Stimulated activated CD4-positive, alpha-beta T cell treated with anti-CD3 and anti-CD28 coated beads, TNF-alpha, amount 100 ng/mL, for 4 hours (primary cell): ENCODE measurements at places on chromosomes 16 and 17.

DNA sequence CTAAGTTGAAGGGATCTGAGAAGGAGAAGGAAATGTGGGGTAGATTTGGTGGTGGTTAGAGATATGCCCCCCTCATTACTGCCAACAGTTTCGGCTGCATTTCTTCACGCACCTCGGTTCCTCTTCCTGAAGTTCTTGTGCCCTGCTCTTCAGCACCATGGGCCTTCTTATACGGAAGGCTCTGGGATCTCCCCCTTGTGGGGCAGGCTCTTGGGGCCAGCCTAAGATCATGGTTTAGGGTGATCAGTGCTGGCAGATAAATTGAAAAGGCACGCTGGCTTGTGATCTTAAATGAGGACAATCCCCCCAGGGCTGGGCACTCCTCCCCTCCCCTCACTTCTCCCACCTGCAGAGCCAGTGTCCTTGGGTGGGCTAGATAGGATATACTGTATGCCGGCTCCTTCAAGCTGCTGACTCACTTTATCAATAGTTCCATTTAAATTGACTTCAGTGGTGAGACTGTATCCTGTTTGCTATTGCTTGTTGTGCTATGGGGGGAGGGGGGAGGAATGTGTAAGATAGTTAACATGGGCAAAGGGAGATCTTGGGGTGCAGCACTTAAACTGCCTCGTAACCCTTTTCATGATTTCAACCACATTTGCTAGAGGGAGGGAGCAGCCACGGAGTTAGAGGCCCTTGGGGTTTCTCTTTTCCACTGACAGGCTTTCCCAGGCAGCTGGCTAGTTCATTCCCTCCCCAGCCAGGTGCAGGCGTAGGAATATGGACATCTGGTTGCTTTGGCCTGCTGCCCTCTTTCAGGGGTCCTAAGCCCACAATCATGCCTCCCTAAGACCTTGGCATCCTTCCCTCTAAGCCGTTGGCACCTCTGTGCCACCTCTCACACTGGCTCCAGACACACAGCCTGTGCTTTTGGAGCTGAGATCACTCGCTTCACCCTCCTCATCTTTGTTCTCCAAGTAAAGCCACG is 28.3 kb downstream of the STH start:
- DNase-seq, result no peak

DNA sequence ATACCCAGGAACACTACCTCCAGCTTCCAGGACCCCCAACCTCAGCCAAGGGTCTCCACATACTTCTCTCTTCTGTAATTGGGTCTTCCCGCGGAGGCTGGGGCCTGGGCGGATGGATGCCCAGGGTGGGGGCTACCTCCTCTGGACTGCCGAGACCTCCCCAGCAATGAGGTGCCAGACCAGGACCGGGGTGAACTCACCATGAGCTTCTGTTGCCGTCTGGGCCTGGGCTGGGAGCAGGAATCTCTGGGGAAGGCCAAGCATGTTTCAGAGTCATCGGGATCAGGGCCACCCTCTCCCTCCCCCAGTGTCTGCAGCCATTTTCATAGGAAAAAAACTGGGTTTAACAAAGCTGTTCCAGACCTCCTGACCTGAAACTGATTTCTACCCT is 10.3 kb upstream of the BAHCC1 start:
- DNase-seq, result no peak

- DNase-seq, result no peak
Observed at GRCh38 chr17:48530887-48531272, at the start of gene HOXB1. TSS of gene HOXB1 (minus strand) at chr17:48531011. CDS start at chr17:48530904, 107 bp downstream.

DNA sequence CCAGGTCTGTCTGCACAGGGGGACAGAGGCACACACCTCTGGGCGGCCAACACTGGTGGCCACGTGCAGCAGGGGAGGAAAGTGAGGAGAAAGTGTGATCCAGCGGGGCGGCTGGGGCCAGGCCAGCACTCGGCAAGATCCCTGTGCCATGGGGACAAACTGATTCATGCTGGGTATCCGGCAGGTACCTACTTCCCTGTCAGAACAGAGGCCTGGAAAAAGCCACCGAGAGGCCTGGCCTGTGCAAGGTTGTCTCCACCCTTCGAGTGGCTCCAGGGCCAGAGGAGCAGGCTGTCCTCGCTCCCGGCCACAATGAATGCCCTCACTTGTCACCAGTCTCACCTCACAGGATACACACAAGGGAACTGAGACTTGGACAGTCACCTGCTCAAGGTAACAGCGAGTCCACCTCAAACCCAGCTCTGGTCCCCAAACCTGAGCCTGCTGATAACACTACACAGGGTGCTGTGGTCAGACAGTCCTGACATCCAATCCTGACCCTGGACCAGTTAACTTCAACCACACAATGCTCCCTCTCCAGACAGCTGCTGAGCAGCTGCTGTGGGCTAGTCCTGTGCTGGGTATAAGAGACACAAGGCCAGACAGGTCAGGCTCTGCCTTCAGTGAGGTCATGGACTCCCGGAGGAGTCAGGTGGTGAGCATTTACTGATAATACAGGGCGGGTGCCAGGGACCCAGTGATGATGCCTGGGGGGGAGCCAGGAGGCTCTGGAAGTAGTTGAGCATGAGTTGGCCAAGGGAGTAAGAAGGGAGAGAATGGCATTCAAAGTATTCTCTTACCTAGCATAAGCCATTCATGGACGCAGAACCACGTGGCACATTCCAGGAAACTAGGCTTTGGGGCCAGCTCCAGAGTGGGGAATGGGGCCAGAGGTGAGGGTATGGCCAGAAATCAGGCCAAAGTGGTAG is 53.0 kb downstream of the VAC14 start:
- no peak for DNase-seq

DNA sequence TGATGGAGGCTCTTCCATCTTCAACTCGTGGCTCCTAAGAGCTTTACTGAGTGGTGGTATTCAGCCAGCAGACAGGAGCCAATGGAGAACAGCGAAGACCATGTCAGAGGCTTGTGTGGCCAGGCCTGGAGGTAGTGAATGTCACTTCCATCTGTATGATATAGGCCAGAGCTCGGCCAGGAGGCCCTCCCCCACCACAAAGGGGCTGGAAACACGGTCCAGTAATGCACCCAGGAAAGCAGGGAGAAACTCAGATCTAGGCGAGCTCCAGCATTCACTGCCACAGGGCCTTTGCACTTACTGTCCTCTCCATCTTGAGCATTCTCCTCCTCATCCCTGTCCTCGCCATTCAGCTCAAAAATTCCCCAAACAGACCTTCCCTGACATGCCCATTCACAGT is 555.3 kb upstream of the C16orf82 start:
- DNase-seq, result no peak

DNA sequence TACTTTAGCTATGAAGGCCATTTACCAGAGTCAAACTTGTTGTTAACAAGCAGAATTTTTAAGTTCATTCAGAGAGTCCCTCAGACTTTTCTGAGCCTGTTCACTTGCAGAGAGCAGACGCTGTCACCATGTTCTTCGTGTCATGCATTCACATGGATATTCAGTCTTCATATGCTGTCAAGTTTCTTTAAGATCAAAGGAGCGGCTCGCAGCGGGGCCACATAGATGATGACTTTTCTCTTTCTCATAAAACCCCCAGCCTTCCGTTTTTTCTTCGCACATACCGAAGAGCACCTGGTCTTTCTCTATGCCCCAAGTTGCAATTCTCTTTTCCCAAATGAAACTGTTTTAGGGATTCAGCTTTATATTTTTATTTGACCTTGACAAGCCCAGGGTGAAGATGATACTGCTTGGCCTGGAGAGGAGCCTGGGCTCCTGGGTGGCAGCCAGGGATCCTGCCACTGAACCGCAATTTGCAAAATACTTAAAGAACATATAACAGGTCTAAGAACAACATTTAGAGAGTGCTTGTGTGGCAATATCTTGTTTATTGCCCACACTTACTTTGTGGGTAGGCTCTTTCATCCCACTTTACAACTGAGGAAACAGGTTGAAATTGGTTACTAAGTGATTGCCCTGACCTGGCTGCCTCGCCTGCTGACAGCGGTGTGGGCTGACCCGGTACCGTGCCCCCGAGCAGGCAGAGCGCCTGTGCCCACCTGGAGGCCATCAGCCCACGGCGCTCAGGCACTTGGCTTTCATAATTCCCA is 22.9 kb downstream of the SEC14L1 start:
- DNase-seq, result no peak

GRCh38 chr16:67509016-67509415 is 19.6 kb upstream of the RIPOR1 start:
- no peak for DNase-seq

DNA sequence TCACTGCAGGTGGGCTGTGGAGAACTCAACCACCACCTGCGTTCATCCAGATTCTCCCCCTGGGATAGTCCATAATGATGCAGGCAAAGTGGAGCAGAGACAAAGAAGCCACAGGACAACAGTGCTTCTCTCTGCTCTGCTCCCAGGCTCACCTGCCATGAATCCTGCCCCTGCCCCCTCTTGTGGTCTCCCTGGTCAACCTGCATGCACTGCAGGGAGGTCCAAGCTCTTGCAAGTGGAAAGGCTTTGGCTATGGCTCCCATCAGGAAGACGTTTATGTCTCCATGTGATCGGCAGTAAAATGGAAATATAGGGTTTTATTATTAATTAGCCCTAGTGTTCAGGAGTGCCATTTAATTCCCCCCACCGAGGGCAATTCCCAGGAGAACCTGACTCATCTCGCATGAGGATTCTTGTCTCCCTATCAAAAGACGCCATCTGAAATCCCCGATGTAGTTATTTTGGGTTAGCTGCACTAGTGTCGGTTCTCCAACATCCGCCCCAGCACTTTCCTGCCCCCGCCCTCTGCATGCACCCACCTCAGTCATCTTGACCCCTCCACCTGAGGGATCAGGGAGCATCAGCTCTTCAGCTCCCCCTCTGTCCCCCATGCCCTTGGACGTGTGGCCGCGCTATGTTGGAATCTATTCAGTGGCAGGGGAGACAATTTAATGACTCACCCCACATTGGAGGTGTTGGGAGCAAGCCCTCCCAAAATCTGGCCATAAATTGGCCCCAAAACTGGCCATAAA is 91.8 kb downstream of the KCNJ12 start:
- no peak for DNase-seq

GRCh38 chr17:7213895-7214299 is 5.7 kb downstream of the DLG4 start:
- no peak for DNase-seq

DNA sequence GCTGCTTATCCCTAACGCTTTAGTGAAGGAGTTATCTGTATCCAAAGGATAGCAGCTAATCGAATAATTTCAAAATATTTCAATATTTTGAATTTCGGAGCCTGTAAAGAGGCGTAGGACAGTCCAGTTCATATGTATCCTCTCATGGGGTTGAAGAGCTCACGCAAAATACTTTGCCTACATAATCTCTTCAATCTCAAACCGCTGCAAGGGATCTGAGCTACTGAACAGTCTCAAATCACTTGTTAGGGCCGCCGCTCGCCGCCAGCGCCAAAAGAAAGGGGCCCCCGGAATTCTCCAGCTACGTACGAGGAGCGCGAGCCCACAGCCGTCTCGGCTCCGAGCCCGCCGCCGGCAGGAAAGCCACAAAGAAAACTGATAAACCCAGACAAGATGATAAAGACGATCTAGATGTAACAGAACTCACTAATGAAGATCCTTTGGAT is 601 bp upstream of the RFWD3 start:
- DNase-seq, result no peak

- DNase-seq, result no peak
Observed at GRCh38 chr16:64098451-64098850, 1023.4 kb downstream of the CDH11 start.

DNA sequence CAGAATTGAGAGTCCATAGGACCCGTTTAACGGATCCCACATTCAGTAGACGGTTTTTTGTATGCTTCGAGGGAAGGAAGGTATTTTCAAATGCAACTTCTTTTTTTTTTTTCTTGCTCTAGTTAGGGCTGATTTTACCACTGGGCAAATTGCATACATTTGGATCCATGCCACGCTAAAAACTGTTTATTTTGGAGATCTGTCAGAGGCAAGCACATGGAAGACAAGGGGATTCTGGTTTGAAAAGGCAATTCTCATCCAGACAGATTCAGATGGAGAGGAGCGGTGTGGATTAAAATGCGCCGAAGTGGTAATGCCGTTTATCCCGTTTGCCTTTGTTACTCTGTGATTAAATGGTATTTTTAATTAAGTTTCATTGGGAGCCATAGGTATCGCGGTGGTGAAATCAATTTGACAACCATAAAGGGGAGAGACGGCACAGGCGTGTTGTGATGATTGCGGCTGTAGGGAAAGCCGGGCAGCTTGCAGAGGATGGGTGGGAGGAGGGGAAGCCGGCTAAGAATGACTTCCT is 170.4 kb downstream of the IRX3 start:
- DNase-seq, result no peak

- DNase-seq, result no peak
Observed at GRCh38 chr16:30697264-30698138, 1.5 kb upstream of the SRCAP start.

DNA sequence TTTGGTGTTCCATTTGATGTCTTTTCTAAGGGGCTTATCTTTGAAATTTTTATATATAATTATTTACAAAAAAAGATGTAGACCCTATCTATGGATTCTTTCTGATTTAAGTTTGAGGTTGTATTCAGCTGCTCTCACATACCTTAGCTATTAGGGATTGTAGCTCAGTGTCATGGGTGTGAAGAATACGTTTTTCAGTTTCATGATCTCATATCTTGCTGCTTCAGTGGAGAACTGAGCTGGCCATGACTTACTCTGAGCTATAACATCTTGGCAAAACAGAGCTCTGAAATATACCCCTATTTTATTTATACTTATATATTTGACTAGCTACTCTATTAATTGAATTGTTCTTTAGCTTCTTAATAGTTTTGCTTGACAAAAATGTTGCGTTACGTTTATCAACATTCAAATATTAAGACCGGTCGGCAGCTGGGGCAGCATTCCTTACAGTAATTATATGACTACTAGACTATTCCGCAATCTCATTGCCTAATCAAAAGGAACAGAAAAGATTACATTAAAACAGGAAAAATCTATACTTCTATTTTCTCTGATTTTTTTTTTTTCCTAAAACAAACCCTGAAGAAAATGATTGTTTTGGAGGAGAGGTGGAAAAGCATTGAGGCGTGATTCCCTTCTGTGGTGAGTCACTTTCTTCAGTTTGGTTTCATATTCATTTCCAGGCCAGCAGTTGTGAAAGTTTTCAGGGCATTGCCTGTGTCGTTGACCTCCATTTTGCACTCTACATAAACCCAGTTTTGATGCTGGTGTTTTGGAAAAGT is 24.1 kb upstream of the KRT24 start:
- DNase-seq, result no peak

- no peak for DNase-seq
Observed at GRCh38 chr17:59361916-59362810, 30.7 kb downstream of the YPEL2 start.

DNA sequence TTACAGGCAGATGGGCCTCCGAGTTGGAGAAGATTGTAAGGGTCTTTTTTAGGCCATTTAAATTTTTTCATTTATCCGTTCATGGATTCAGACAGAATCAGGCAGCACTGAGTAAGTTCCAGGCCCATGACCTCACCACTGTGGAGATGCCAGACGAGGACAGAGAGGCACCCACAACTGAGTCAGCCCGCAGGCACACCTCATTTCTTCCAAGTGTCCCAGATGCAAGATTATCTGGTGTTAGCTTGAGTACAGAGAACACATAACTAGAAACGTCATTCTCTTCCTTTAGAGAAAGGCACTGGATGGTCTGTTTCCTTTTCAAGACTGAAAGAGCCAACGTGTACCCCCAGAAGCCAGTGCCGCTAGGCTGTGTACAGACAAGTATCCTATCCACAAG is 16.9 kb downstream of the CLEC16A start:
- DNase-seq, result no peak
